ENCODE measurements at places on chromosomes 5 and 9.

GRCh38 chr5:4735261-4735660 is 404.9 kb upstream of the ADAMTS16 start:
- DNase-seq: no peak

- no peak for DNase-seq
Measured at GRCh38 chr9:75893106-75893505, 2.6 kb downstream of the PCSK5 start.

DNA sequence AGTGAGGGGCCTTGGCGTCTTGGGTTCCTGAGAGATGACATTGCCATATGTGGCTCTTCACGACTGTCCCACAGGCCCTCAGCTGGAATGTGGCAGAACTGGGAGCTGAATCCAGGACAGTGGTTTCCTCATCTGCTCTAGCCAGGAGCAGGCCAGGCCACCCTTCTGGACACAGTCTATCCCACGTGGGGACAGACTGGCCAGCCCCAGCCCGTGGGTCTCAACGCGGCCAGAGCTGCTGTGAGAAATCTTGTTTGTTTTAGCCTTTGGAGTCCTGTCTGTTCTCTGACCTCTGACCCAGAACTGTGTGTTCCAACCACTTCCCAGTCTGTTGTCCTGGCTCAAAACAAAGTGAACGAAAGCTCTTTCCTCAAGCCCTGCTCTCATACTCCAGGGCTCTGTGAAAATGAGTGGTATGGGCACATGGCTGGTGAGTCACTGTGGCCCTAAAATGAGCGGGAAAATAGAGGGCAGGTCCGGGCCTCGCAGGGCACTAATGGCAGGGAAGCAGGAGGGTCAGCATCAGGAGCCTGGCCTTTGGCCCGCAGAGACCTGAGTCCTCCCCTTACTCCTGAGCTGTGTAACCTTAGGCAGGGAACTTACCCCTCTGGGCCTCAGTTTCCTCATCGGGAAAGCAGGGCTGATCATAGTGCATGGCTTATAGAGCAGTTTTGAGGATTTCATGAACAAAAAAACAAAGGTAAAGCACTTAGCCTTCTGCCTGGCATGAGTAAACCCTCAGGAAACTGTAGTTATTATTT is 34.8 kb upstream of the GLRX start:
- no peak for DNase-seq

DNA sequence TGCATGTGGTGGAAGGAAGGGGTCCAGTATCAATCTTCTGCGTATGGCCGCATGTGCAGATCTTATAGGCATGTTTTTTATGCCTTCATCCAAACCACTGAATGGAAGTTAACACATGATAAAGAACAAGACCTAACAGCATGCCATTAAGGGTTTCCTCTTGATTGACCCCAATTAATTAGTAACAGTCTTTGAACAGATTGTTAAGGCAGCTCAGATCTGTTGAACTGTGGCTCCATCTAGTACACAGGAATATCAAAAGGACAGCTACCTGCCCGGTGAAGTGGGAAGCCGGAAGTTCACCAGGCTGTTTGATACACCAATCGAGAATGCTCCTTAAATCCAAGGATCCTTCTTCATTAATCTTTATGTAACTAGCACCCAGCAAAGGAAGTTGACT is 159.9 kb upstream of the ADAMTS16 start:
- DNase-seq: no peak

DNA sequence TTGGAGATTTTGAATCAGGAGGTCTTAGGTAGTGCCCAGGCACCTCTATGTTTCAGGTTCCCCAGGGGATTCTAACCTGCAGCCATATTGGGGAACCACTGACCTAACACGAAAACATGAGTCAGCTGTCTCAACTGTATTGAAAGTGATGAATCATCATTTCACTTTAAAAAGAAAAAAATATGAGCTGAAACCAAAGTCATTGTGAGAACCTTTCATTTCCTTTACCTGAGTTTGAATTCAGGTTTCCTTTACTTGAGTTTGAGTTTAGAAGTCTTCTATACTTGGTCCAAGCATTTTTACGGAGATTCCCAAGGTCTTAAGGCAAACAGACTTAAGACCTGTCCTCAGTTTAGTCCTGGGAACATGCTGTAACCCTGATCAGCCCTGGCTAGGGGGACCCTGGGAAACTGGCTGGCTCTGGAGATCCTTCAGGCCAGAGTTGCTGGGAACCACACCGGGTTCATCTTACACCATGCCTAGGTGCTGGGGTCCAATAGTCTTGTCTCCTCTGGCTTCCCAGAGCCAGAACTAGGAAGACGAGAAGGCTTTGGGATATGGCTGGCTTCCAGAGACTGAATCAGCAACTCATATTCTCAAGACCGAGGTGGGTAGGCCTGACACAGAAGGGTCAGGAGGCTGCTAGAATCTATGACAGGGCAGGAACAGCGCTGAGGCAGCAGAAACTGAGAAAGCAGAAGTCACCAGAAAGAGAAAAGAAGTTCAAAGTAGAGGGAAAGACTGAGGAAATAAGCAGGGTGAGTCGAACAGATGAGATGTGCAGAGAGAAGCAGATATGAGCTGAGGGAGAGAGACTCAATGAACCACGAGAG is 16.4 kb upstream of the PDCD1LG2 start:
- no peak for DNase-seq

DNA sequence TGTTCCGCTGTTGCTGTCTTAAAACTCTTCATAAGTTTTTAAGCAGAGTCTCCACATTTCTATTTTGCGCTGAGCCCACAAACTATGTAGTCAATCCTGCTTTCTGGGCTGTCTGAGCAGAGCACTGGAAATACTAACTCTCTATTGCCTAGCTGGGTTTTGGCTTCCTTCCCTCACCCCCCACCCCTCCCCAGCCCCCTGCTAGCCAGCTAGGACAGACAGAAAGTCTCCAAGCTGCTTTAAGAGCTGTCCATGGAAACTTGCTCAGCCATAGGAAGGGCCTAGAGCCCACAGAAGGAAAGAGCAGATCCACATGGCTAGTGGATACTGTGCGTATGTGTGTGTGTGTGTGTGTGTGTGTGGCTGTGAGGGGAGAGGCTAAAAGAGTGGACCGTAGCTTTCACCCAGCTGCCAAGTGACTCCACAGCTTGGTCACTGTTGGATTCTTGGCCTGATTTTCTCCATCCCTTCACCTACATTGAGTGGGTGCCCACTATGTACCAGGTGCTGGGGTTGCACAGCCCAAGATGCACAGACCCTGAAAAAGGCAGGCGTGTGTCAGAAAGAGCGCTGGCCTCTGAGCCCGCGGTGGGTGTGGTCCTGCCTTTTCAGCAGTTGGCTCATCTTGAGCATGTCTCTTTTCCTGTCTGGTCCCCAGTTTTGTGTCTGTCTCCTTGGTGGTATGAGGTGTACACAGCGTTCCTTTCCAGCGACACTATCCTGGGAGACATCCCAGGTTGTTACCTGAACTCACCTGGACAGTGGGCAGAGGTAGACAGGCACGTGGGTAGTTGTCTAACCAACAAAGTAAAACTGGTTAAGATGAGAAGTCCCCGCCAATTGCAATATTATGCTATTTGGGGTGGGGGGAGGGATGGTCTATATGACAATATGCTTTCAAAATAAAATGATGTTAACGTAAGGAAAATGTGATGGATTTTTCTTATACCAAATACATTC is 5.4 kb upstream of the NKX2-5 start:
- no peak for DNase-seq

GRCh38 chr9:128341435-128341849 is 1.1 kb downstream of the SLC27A4 start:
- DNase-seq: peak; percentile 55

DNA sequence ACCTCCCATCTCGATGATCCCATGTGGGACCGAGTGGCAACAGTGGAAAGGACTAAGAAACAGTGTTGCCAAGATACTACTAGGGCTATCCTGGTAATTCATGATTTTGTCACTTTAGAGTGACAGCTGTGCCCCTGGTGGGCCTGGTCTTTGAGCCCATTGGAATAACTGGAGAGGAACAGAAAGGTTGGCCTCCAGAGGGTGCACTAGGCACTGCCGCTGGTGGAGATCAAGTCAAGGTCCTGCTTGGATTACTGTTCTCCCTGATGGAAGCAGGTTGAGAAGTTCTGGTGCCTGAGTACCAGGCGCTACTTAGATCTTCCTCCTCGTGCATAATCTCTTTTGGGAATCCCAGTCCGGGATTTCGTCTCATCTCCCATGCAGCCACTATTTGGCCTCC is 129.6 kb downstream of the SEC61B start:
- no peak for DNase-seq

- DNase-seq: no peak
Measured at GRCh38 chr9:16828340-16829281, 41.9 kb downstream of the BNC2 start.

DNA sequence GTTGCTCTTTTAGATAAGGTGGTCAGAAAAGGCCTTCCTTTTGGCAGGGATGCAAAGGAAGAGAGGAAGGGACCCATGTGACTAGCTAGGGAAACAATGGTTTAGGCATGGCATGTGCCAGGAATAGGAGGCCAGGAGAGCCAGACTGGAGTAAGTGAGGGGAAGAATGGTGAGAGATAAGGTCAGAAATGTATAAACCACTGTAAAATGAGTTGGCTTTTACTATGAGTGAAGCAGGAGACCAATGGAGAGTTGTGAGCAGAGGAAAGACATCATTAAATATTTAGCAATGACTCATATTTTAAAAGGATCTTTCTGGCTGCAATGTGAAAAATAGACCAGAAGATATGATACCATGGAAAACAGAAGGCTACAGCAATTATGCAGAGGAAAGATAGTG is 50.9 kb downstream of the AP3B1 start:
- no peak for DNase-seq

GRCh38 chr9:13832446-13832845 is 481.5 kb downstream of the NFIB start:
- DNase-seq: no peak

GRCh38 chr5:35884773-35885172 is 28.1 kb downstream of the IL7R start:
- no peak for DNase-seq

- no peak for DNase-seq
Measured at GRCh38 chr5:146463446-146463845, 16.3 kb downstream of the TCERG1 start.

DNA sequence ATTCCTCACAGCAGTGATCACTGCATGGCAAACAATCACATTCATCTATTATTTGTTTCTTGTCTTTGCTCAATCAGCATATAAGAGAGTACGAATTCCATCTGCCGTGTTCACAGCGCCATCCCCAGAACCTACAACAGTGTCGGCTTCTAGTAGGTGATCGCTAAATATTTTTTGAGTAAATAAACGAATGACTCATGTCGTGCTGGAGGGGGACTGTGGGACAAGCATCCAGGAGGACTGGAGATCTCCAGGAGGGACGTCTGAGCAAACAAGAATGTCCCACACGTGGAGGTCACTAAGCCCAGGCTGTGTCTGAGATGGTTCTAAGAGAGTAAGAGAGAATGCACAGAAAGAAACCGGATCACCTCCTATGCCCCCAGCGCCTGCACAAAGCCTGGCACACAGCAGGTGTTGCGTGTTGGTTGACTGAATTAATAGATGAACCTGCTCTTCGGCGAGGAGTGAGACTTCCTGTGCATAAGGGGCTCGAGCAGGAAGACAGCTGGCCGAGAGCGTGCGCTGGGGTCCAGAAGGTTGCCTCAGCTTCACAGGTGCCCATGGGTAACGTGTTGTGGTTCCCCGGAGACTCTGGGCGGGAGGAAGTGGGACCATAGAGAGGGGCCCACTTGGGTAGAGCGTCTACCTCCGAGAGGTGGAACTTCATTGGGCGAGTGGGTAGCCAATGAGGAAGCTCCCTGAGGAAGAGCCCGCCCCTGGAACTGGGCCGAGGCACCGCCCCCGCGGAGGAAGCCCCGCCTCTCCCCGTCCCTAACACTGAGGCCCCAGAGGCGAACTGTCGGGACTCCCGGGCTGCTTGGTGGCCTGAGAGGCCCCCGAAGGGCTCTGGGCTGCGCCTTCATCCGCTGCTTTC is 193.0 kb downstream of the MELK start:
- DNase-seq: peak; percentile 85

GRCh38 chr5:90438100-90438499 is 28.5 kb upstream of the CETN3 start:
- DNase-seq: no peak
